ENCODE measurements at places on chromosomes 13 and 19. TPM values are rescaled to one million over a fixed set of nuclear protein-coding genes. Genes with fewer than 3 reads are reported as not detected.
A peak's percentile ranks its signal among the peaks of the same experiment; 100 is the strongest.

DNA sequence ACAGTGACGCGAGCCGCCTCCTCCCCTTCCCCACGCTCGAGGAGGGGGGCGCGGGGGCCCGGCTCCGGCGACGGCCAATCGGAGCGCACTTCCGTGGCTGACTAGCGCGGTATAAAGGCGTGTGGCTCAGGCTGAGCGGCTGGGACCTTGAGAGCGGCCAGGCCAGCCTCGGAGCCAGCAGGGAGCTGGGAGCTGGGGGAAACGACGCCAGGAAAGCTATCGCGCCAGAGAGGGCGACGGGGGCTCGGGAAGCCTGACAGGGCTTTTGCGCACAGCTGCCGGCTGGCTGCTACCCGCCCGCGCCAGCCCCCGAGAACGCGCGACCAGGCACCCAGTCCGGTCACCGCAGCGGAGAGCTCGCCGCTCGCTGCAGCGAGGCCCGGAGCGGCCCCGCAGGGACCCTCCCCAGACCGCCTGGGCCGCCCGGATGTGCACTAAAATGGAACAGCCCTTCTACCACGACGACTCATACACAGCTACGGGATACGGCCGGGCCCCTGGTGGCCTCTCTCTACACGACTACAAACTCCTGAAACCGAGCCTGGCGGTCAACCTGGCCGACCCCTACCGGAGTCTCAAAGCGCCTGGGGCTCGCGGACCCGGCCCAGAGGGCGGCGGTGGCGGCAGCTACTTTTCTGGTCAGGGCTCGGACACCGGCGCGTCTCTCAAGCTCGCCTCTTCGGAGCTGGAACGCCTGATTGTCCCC lies at the start of gene JUNB:
TSS of gene JUNB (plus strand) at position 142 of the 706 bp plus-strand sequence. CDS start at position 428, 286 bp downstream.
- no peaks in the 10 kb centered on the region for H3K27me3 ChIP-seq
- peak within 1 kb of the TSS; percentile 100 for H3K27ac ChIP-seq
- peaks cover 53% of the 10 kb centered on the region for H3K4me1 ChIP-seq
- H3K4me3 ChIP-seq = peak within 1 kb of the TSS; percentile 88
- DNase-seq = peak; percentile 98

DNA sequence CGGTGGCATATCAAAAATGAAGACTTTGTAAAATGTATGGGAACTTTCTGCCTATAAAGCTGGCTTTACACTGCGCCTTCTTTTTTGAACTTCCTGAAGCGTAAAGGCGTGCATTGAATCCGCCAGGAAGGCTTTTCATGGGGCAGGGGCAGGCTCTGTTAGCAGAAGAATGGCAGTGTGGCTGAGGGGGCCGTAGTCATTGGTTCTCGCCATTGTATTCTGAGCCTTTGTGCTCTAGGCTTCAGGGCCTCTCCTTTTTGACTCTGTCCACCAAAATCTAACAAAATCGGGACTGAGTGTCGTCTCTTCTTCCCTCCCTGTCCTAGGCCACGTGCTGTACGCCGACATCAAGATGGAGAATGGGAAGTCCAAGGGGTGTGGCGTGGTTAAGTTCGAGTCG lies 14.1 kb downstream of the PRAM1 start:
- no peaks in the 10 kb centered on the region for H3K27me3 ChIP-seq
- H3K36me3 ChIP-seq = peaks cover 49% of the 10 kb centered on the region
- DNase-seq = no peak
- H3K27ac ChIP-seq = no peak overlapping the region
- H3K4me1 ChIP-seq = peaks cover 29% of the 10 kb centered on the region
- H3K4me3 ChIP-seq = no peak overlapping the region

DNA sequence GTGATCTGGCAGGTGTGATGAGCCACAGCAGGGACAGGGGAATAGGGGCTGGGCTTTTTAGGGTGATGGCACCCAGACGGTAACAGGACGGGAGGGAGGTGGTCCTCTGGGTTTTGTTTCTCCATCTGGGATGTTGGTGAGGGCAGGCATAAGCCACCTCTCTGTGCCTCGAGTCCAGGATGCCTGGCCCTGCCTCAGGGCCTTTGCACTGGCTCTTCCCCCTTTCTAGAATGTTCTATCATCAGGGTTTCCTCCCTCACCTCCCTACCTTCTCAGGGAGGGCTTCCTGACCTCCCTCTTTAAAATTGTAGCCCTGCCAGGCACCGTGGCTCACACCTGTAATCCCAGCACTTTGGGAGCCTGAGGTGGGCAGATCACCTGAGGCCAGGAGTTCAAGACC lies 6.6 kb downstream of the CERS4 start:
- peaks cover 8% of the 10 kb centered on the region for H3K4me1 ChIP-seq
- no peaks in the 10 kb centered on the region for H3K36me3 ChIP-seq
- H3K27me3 ChIP-seq = no peaks in the 10 kb centered on the region
- no peak for DNase-seq

DNA sequence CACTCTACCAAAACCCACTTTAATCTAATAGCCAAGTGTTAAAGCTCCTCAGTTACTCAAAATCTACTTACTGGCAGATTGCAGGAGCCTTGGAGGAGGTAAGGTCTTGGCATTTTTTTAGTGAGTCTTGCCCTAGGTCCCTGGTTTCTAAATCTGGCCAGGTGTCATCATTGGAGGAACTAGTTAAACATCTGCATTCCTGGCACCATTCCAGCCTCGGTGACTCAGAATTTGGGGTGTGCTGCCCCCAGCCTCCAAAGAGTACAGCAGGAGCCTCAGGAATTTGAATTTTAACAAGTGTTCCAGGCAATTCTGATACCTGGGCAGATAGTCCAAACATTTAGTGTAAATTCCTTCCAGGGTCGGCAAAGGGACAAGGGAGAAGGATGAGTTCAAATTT lies 37.4 kb downstream of the KLF5 start:
- no peaks in the 10 kb centered on the region for H3K4me1 ChIP-seq
- DNase-seq = no peak
- H3K36me3 ChIP-seq = no peaks in the 10 kb centered on the region
- H3K4me3 ChIP-seq = no peak overlapping the region
- H3K27me3 ChIP-seq = no peaks in the 10 kb centered on the region

DNA sequence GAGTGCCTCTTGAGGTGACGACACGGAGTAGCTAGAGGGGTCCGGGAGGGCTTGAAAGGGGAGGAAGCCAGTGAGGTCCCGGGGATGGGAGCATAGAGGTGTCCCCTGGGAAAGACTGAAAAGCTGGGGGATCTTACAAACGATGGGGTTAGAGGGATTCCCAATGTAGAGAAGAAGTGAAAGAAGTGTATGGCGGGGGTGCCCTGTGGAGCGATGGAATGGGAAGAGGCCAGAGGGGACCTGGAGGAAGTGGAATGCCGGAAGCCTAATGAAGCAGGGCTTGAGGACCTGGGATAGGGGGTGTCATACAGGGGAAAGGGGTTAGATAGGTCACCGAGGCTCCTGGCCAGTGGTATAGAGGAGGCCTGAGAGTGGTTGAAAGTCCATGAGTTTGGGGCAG lies 580 bp downstream of the AP2A1 start:
- no peak for DNase-seq
- H3K36me3 ChIP-seq = no peaks in the 10 kb centered on the region
- peak overlapping the region; percentile 80 for H3K27ac ChIP-seq
- H3K4me1 ChIP-seq = peaks cover 36% of the 10 kb centered on the region
- H3K4me3 ChIP-seq = peak overlapping the region; percentile 79

The C1QTNF9 gene
- not detected for total RNA-seq

Data from CD4-positive, alpha-beta memory T cell (primary cell).